Naive thymus-derived CD8-positive, alpha-beta T cell (primary cell): ENCODE measurements at places on chromosomes 13 and 19. TPM values are rescaled to one million over a fixed set of nuclear protein-coding genes. Genes with fewer than 3 reads are reported as not detected.

The NFKBIB gene
- 12.9 TPM for polyA plus RNA-seq

The ERFL gene
- polyA plus RNA-seq: not detected

The PBX4 gene
- 2.6 TPM for polyA plus RNA-seq

The MUC16 gene
- not detected for polyA plus RNA-seq

The TPTE2 gene
- polyA plus RNA-seq: 0.17 TPM

The ZNF682 gene
- 2.8 TPM for polyA plus RNA-seq
